Activated T-helper 1 cell treated with anti-CD3 and anti-CD28 coated beads, Interleukin-2, amount 50 U/mL, for 16 hours (primary cell): ENCODE measurements at places on chromosomes 5 and 9.

DNA sequence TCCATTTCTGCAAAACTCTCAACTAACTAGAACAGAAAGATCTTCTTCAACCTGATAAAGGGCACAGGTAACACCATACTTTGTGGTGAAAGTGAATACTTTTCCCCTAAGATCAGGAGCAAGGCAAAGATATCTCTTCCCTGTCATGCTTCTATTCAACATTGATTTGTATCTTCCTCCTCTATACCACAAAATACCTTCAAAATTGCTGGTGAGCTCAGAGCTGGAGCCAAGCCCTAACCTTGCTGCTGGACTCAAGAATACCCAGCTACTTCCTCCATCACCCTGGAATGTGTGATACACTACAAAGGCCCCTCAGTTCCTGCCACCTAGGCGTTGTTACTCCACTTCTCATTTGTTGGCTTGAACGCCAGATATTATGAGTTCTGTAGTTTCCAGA lies 499.0 kb downstream of the ACTL7B start:
- no peak for DNase-seq

DNA sequence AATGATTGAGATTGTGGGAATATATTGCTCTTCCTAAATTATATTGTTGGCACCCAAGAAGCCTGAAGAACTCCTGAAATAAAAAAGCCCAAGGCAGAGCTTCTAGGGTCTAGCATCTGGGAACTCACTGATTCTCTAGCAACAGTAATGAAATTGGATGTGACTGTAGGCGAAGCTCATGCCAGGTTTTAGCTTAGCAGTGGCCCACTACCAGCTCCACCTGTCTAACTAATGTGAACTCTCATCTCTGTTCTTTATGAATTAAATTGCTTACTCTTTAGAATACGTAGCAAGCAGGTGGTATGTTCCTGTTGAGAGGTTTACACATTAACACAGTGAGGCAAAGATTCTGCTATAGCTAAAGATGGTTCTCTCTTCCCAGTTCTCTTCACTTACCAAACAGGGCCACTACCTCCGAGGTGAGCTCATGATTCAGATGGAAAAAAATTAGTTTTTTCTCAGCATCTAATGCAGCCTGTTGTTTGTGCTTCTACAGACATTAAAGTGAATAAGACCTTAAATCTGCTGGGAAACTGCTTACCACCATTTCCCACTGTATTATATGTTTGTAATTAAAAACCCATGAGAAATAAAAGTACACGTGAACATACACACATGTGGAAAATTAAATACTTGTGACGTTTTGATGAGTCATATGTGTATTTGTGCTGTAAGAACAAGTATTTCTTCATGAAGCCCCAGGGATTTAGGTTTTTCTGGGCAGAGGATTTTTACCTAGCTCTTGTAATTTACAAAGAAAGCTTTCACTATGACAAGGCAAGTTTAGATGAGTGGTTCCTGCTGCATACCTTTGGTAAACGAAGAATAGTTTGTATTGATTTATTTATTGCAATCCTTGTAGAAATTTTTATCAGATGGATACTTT lies 360.1 kb downstream of the KDM4C start:
- no peak for DNase-seq

DNA sequence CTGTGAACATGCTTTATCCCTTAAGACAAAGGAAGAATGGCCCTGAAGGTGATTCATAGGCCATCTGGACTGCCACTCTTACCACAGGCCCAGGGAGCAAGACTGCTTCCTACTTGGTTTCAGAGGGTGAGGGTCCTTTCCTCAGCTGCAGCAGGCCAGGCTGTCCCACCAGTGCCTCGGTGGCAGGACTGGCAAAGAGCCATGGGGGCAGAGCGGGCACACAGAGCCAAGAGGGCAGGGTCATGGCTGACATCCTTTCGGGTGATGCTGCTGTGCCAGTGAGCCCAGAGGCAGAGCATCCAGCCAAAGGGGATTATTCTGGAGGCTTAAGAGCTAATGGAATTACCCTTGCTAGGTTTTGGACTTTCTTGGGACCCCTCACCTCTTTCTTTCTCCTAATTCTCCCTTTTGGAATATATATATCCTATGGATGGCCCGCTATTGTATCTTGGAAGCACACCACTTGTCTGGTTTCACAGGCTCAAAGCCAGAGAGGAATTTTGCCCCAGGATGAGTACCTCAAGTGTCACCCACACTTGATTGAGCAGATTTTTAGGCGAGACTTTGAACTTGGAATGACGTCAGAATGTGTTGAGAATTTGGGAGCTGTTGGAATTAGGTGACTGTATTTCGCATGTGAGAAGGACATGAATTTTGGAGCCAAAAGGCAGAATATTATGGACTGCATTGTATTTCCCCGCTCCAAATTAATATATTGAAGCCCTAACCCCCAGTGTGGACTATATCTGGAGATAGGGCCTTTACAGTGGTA lies 180.6 kb downstream of the BARX1 start:
- DNase-seq: no peak

GRCh38 chr5:94891972-94892371 lies 273.5 kb downstream of the SLF1 start:
- no peak for DNase-seq

GRCh38 chr5:172487671-172488070 lies 33.3 kb upstream of the SH3PXD2B start:
- DNase-seq: no peak

GRCh38 chr5:56516441-56516840 lies 283.3 kb upstream of the ANKRD55 start:
- no peak for DNase-seq

DNA sequence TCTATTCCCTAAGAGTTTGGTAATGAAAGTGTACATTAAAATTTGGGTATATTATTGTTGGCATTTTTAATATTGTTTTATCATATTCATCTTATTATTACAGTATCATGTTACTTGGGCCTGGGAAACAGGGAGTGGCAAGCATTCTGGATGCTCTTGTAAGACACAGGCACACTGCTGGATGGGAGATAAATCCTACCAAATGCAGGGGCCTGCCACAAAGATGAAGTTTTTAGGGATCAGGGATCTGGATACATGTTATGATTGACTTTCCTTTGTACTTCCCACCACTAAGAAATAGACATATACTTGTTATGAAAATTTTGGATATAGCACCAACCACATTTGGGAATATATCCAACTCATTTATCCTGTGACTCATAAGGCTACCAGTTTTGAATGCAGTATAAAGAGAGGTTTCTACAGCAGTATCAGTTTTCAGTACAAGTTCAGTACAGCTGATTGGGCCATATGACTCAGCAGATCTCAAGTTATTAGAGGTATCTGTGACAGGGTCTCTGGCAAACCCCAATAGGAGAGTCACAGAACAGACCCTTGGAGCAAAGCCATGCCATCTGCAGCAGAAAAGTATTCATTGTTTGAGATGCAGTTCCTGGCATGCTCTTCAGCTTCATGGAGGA lies 360.1 kb downstream of the DMAC1 start:
- no peak for DNase-seq

DNA sequence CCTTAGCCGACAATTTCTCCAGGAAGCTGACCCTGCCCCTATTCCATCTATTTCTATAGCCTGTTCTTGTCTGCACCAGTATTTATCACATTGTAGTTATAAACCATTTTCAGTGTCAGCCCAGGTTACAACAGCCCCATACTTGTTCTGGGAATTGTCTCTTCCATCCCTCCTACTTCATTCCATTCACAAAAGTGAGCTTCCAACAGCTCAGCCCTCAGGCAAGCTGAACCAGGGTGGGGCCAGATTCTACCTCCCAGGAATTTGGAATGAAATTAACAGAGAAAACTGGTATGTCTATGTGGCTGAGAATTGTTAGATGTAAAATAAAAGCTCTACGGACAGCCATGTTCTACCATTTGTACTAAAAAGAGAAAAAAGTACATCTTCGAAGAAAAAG lies 36.1 kb downstream of the STRBP start:
- no peak for DNase-seq

- DNase-seq: no peak
Observed at GRCh38 chr9:131417264-131418142, 23.6 kb downstream of the PRRC2B start.

DNA sequence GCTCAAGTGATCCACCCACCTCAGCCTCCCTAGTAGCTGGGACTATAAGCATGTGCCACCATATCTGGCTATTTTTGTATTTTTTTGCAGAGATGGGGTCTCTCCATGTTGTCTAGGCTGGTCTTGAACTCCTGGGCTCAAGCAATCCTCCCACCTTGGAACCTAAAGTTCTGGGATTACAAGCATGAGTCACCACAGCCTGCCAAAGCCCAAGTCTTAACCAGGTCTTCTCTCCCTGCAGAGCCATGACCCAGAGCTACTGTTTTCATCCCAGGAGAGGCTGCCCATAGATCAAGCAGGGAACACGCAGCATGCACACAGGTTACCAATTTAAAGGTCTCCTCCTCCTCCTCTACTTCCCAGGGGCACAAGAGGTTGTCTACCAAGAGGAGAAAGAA lies 29.7 kb downstream of the PCDHGC5 start:
- no peak for DNase-seq

- no peak for DNase-seq
Observed at GRCh38 chr5:14246350-14247053, 103.4 kb downstream of the TRIO start.

DNA sequence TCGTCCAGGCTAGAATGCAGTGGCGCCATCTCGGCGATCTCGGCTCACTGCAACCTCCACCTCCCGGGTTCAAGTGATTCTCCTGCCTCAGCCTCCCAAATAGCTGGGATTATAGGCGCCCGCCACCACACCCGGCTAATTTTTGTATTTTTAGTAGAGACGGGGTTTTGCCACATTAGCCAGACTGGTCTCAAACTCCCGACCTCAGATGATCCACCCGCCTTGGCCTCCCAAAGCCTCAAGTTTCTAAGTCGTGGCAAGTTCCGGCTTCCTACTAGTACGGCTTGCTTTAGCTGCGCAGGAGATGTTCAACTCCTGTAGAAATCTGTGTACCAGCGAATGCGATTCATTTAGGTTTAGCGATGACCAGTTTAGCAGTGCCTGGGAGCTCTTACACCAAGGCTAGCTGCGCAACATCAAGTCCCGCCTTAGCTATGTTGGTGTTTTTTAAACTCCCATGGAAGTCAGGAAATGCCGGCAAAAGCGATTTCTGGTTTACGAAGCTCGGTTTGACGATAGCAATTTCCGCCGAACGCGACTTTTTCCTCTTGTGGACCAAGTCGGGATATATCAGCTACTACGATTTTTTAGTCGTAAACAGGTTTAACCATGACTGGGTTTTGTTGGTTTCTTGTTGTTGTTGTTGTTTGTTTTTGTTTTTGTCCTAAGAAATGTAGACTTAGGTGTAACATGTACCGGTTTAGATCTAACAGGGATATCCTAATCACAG lies 46.4 kb downstream of the ANXA2R start:
- peak; percentile 27 for DNase-seq

DNA sequence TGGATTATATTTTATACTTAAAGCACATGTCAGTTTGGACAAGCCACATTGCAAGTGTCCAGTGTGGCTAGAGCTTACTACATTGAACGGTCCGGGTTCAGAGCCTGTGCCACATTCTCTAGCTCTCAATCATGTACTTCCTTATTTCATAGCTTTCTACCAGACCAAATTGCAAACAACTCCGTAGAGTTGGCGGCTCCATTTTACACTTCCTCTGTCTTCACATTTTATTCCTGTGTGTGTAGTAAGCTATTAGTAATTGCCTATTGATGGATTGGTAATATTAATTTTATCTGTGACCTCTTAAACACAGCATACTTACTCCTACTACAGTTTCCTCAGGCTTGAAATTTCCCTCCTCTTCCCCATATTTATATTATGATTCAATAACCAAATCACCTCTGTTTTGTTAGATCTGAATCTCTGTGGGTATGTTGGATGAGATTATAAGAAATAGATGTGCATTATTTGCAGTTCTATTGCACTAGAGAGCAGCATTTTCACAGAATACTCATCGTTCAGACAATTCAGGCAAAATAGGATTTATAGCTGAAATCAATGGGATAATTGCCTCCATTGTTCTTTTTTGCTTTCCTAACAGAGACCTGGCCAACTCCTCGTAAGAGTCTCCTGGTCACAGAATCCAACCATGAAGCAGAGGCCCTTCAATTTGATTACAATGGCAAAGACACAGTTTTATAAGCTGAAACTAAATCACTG lies 29.0 kb upstream of the C9orf72 start:
- DNase-seq: no peak

DNA sequence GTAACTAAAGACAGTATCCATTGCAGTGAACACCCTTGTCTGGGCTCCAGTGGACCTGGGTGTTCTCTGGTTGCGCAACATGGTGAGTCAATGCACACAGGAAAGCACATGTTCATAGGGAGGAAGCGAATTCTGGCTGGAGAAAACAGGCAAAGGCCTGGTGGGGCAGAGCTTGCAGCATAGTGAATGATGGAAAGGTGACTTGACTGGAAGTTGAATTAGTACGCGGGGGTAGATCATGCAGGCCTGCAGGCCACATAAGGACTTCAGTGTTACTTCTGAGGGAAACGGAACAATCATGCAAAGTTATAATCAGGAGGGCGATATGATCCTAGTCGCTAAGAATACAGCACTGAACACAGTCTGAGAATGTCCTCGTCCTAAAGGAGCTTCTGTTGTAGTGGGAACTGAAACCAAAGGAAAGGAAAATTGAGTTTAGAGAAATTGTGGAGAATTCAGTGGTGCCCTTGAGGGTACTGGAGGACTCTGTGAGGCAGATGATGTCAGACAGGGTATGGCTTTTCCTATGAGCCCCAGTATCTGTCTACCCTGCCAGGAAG lies 71.9 kb upstream of the RANBP3L start:
- DNase-seq: no peak

DNA sequence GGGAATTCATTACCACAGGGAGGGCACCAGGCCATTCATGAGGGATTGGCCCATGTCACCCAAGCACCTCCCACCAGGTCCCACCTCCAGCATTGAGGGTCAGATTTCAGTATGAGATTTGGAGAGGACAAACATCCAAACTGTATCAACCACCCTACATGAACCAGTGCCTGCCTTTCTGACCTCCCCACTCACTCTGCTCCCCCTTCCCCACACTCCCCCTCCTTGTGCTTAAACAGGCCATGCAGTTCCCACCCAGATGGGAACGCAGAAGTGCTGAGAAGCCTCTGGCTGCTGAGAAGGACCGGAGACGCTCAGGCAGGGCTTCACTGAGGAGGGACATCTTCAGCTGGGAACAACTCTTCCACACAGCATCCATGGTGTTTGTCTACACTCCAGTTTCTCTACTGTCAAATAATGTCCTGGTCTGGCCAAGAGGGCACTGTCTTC lies 30.0 kb upstream of the ADAMTS2 start:
- DNase-seq: no peak

- no peak for DNase-seq
Observed at GRCh38 chr9:75452512-75452911, 364.2 kb downstream of the OSTF1 start.

- no peak for DNase-seq
Observed at GRCh38 chr5:109705596-109705995, 15.9 kb downstream of the MAN2A1 start.

DNA sequence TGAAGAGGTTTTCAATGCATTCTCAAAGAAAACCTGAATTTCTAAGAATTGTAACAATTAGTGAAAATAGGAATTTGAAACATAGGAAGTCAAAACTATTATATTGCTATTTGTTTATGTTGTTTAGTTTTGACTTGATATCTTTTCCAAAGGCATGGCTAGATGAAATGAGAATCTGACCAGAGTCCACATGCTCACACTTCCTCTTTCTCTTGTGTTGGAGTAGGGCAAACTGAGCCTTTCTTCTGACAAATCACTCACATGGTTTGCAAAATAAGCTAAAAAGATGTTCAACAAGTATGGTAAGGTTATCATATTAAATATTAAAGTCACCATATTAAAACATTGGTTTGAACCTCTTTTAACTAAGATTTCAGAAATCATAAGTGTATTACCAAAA lies 512.6 kb downstream of the ISL1 start:
- no peak for DNase-seq

GRCh38 chr5:5139336-5139776 lies 774 bp upstream of the ADAMTS16 start:
- DNase-seq: no peak
